ENCODE measurements at places on chromosomes 7 and 10. TPM values are rescaled to one million over a fixed set of nuclear protein-coding genes. Genes with fewer than 3 reads are reported as not detected.

DNA sequence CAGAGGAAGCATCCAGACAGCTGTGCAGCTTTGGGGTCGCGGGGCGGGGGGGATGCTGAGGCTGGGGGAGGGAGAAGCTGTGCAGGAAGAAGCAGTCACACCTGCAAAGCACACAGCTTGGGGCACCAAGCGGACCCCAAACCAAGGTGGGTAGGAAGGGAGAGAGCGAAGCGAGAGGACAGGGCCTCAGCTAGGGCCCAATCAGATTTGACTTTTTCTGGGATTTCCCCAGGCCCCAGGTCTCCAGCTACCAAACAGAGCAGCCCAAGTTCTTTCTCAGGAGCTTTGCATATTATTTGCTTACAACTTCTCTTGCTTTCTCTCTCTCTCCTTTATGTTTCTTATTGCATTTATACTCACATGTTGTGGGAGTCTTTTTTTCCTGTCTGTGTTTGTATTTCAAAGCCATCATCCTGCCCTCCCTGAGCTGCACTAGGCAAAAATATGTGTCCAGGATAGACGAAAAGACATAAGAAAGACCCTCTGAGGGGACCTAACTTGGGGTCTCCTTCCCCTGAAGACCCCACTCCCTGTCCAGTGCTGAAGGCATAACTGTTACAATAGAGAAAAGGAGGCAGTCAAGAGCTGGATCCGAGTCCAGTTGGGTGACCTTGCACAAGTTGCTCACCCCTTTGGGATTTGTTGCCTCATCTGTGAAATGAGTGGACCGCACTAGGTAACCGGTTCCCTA is 50.6 kb upstream of the SMNDC1 start:
- DNase-seq, result no peak

DNA sequence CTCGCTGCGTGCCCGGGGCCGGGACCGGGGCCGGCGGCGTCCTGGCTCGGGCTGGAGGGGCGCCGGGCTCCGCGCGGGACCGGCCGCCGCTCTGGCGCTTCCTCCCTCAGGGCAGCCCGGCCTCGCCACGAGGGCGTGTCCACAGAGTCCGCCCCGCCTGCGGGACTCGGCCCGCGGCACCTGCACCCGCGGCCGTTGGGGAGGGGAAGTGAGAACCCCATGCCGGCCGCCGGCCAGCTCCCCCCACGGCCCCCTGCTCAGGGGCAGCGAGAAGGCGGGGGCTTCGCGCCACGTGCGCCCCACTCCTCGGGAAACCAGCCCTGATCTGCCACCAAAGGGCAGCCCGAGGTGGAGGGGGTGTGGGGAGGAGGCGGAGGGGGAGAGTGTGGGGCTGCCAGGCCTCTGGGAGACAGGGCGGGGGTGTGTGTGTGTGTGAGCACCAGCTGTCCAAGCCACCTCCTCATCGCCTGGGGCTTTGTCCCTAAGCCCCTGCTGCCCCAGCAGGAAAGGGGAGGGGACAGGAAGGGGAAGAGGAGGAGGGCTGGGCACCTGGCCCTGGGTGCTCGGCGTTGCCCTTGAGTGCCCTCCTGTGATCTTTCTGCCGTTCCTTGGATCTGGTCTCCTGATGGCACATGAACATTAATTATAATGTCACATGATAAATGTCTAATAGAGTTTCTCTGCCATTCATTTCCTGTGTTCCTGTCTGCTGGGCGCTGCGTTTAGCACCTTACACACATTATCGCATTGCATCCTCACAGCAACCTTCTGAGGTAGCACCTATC is at the start of gene PIK3AP1:
PIK3AP1 (minus strand) TSS at position 93 of the 785 bp plus-strand sequence. CDS start 120 bp downstream, outside the sequence.
- DNase-seq, result no peak

DNA sequence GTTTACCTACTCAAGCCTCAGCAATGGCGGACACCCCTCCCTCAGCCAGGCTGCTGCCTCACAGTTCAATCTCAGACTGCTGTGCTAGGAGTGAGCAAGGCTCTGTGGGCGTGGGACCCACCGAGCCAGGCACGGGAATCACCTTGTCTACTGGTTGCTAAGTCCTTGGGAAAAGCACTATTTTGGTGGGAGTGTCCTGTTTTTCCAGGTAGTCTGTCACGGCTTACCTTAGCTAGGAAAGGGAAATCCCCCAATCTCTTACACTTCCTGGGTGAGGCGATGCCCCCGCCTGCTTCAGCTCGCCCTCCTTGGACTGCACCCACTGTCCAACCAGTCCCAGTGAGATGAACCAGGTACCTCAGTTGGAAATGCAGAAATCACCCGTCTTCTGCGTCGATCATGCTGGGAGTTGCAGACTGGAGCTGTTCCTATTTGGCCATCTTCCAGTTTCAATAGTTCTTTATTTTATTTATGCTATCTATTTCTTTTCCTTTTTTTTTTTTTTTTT is at the start of gene HYAL4:
HYAL4 (plus strand) TSS at position 458 of the 508 bp plus-strand sequence. CDS start 23,105 bp downstream, outside the sequence.
- DNase-seq, result no peak

- DNase-seq, result no peak
Observed at GRCh38 chr10:66148312-66148711, 777.5 kb upstream of the LRRTM3 start.

- DNase-seq, result no peak
Observed at GRCh38 chr10:62690703-62691102, 113.8 kb upstream of the ADO start.

DNA sequence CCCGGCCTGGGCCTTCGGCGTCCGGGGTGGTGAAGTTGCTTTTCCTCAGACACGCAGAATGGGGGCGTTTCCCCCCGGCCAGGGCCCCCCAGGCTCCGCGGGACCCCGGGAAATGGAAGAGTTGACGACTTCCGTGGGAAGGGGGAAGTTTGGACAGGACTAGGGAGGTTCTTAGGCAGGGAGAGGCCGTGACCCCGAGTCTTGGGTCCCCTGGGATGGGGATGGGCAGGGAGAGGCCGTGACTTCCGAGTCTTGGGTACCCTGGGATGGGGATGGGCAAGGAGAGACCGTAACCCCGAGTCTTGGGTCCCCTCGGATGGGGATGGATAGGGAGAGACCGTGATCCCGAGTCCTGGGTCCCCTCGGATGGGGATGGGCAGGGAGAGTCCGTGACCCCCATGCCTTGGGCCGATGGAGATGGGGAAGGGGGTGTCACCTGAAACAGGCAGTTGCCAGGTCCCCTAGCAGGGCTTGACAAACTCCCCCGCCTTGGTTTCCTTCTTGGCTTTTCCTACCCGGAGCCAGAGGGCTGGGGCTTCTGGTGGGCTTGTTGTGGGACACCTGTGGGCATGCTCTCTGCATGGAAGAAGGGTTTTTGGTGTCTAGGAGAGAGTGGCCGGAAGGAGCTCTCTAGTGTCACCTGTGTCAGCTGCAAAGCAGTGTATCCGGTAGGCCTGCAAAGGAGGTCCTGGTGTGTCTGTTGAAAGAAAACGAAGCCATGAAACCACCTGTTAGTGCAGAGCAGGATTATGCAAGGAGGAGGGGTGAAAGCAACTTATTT is 1.1 kb downstream of the TRRAP start:
- no peak for DNase-seq

- DNase-seq, result no peak
Observed at GRCh38 chr10:99548041-99548530, 15.3 kb downstream of the NKX2-3 start.

DNA sequence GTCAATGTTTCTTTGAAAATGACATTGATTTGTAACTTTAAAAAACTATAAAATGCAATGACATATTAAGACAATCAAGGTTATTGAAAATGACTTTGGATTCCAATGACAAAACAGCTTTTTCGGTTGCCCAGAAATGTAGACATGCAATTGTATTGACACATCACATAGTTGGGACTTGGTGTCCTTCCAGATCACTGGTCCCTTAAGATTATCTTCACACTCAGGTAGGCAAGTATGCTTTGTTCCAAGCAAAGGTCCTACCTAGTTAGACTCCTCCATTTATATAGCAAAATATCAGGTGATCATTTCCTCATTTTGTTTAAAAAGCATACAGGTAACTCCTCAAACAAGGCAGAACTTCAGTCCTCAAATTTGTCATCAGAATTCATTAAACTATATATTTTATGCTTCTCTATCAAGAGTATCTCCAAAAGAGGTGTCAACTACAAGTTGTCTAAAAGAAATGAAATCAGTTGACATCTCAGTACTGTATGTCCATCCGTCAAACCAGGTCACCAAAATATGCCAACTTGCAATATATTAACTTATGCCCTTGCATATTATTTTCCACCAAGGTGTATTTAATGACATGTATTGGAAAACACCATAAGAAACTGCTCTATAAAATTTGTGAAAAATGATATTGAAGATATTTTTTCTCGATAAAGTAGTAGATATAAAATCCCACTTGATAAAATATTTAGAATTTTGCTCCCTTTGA is 64.6 kb downstream of the TSPAN12 start:
- DNase-seq, result no peak

- no peak for DNase-seq
Observed at GRCh38 chr7:50342616-50343114, 38.1 kb downstream of the IKZF1 start.

- peak; percentile 28 for DNase-seq
Observed at GRCh38 chr10:454860-455259, 234.6 kb downstream of the DIP2C start.

- DNase-seq, result no peak
Observed at GRCh38 chr7:55147101-55147500, 128.3 kb downstream of the EGFR start.

- no peak for DNase-seq
Observed at GRCh38 chr10:132574783-132575319, 37.3 kb downstream of the INPP5A start.

DNA sequence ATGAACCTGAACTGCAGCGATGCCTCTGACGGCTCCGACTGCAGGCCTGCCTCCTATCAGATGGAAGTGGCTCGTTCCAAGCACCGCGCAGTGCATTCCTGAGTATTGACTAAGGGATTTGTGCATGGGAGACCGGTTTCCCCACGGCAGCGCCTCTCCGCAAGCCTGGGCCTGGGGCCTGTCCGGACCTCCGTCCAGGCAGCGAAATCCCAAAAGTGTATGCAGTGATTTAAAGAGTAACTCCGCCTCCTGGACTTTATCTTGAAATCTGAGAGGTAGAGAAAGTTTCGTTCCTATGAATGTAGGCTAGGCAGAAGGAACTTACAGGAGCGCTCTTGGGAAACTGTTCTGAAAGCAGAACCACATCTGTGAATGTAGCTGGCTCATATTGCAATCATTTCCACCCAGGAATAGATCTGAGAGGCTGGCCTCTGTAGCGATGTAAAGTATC is 106.2 kb upstream of the CELF2 start:
- DNase-seq, result no peak

DNA sequence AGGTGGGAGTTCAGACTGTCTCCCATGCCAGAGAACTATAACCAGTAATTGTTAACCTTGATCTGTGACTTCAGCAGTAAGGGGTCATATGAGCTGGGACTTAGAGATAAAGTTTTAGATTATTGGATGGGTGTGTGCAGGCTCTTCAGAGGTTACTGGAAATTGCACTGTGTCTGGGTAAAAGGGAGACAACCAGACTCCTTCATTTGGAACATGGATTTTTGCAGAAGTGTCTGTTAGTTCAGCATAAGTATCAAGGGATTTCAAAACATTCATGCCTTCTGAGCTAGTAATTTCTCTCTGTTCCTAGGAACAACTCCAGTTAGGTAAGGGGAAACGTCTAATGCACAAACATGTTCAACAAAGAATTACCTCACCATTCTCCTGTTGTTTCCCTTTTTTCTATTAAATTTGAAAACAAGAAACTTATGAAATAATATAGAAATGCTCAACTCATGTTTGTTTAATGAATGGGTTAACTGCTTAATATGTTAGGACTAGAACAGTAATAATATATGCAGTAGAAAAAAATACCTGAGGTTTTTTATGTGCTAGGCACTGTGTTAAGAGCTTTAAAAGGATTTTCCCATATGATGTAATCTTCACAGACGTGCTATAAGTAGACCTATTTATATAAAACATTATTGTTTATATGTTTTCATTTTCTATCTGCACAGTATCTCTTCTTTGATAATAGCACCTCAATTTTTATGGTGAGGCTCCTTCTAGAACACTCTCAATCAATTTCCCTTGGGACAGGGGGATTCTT is 233.0 kb downstream of the CACNA2D1 start:
- DNase-seq, result no peak

CXCL12 gene
- 19.0 TPM for total RNA-seq

BUB3 gene
- 112 TPM for total RNA-seq

TMEM213 gene
- not detected for total RNA-seq

SFRP4 gene
- total RNA-seq, result 1.1 TPM

IL6 gene
- not detected for total RNA-seq

C10orf105 gene
- total RNA-seq, result under 0.01 TPM

RPEL1 gene
- total RNA-seq, result 0.16 TPM

ARL3 gene
- total RNA-seq, result 31.2 TPM

SH2B2 gene
- 11.9 TPM for total RNA-seq

CACNA2D1 gene
- total RNA-seq, result 149 TPM

LRRD1 gene
- 0.78 TPM for total RNA-seq

LRGUK gene
- total RNA-seq, result 17.6 TPM

INA gene
- total RNA-seq, result 177 TPM

SEMA3C gene
- 289 TPM for total RNA-seq

MSS51 gene
- 3.7 TPM for total RNA-seq
